Stimulated activated CD8-positive, alpha-beta memory T cell treated with anti-CD3 and anti-CD28 coated beads, Interleukin-15, amount 100 ng/mL, for 24 hours (primary cell): ENCODE measurements at places on chromosomes 12 and 14.

GRCh38 chr12:114636723-114637480 is 47.1 kb downstream of the TBX3 start:
- DNase-seq = no peak

- no peak for DNase-seq
Measured at GRCh38 chr14:59294662-59294992, 106.2 kb downstream of the DAAM1 start.

- no peak for DNase-seq
Measured at GRCh38 chr14:71597287-71597920, 334.8 kb upstream of the RGS6 start.

GRCh38 chr14:33287189-33287588 is 348.5 kb downstream of the NPAS3 start:
- DNase-seq = no peak

- DNase-seq = no peak
Measured at GRCh38 chr12:29961231-29961630, 177.5 kb upstream of the TMTC1 start.

DNA sequence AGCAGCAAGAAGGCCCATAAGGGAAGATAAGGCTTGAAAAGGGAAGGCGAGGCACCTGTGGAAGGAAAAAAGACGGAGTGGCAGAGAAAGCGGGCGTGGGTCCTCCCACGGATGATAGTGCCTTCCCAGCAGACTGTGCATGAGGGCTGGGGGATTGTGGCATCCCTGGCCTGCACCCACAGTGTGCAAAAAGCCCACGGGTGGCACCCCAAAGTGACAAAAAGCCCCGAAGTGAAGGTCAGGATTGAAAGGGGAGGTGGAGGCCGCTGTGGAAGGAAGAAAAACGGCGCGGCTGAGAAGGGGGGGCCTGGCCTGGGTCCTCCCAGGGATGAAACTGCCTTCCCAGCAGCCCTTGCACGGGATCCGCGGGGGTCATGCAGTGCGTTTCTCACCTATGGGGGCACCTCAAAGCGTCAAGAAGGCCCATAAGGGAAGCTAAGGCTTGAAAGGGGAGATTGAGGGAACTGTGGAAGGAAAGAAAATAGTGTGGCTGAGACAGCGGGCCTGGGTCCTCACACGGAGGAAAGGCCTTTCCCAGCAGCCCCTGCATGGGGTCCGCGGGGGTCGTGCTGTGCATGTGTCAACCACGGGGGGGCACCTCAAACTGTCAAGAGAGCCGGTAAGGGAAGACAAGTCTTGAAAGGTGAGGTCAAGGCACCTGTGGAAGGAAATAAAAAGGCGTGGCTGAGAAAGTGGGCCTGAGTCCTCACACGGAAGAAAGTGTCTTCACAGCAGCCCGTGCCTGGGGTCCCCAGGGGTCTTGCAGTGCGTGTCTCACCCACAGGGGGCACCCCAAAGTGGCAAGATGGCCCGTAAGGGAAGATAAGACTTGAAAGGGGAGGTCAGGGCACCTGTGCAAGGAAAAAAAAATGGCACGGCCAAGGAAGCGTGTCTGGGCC is 274.1 kb downstream of the ALG10 start:
- DNase-seq = no peak

DNA sequence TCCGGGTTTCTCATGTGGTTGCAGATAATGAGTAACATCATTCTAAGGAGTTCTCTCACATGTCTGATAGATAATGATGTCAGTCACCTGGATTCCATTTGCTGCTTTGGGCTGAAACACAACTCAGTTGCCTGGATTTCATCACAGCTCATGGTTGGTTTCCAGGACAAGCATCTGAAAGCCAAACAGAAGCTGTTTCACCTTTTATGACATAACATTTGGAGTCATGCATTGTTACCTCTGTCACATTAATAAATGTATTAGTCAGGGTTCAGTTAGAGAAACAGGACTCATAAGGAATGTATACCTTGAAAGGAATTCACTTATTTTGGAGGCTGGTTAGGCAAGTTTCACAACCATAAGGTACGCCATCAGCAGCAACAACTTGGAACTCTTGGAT is 251.9 kb upstream of the ATXN7L3B start:
- no peak for DNase-seq

GRCh38 chr12:3222979-3223378 is 145.8 kb downstream of the TSPAN9 start:
- DNase-seq = no peak

GRCh38 chr12:58896278-58896677 is 24.0 kb downstream of the LRIG3 start:
- no peak for DNase-seq

- DNase-seq = peak; percentile 21
Measured at GRCh38 chr12:45730348-45731189, 1.1 kb downstream of the ARID2 start.

DNA sequence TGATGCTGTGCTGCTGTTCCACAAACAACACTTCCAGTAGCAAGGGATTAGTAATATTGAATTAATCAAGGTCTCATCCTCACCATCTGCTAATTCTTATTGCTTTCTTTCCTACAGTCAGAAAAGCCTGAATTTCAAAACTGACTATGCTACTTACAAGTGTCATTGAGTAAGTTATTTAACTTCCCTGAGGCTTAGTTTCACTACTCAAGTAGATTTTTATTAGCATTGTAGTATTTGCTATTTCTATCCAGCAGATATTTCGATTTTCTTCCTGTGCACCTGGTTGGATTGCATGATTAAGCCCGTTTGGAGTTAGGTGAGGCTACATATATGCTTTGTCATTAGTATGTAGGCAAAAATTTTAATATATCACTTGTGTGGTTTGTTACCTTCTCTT is 591.5 kb downstream of the TRHDE start:
- DNase-seq = no peak

GRCh38 chr12:90268574-90268973 is 559.9 kb upstream of the ATP2B1 start:
- no peak for DNase-seq

DNA sequence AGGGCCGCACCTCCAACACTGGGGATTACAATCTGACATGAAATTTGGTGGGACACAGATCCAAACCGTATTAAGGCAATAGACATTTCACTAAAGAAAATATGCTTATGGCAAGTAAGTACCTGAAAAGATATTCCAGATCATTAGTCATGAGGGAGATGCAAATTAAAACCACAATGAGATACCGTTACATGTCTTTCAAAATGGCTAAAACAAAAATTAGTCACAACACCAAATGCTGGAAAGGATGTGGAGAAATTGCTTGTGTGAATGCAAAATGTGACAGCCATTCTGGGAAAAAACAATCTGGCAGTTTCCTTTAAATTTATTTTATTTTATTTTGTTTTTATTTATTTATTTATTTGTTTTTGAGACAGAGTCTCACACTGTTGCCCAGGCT is 82.3 kb upstream of the PTGDR start:
- no peak for DNase-seq

GRCh38 chr14:105150368-105151083 is 18.1 kb downstream of the JAG2 start:
- no peak for DNase-seq

- no peak for DNase-seq
Measured at GRCh38 chr12:25301798-25302197, 51.1 kb upstream of the KRAS start.

- DNase-seq = no peak
Measured at GRCh38 chr12:69840727-69841126, 15.7 kb downstream of the MYRFL start.

DNA sequence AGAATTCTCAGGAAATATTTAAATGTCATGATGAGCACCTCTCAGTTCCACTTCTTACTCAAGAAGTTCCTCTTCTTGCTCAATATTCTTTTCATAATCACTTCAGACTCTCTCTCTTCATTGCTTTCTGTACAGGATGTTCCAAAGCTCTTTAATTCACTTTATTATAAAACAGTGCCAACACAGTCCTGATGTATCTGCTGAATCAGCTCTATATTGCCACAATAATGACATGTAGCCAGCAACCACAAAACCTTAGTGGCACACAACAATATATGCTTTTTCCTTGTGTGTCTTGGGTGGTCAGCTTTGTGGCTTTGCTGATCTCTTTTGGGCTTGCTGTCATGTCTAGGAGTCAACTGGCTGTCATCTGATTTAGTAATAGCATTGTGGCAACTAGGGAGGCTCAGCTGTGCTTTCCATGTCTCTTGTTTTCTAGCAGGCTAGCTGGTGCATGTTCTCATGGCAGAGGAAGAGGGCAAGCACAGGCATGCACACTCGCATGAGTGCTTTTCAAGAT is 52.8 kb upstream of the SLC2A13 start:
- no peak for DNase-seq

GRCh38 chr14:56570295-56570694 is 9.3 kb upstream of the TMEM260 start:
- DNase-seq = no peak

- DNase-seq = no peak
Measured at GRCh38 chr12:114902665-114903064, 218.7 kb upstream of the TBX3 start.

GRCh38 chr12:106861984-106862916 is 87.8 kb downstream of the RIC8B start:
- DNase-seq = no peak

- no peak for DNase-seq
Measured at GRCh38 chr12:103812789-103813188, 28.2 kb downstream of the NT5DC3 start.

DNA sequence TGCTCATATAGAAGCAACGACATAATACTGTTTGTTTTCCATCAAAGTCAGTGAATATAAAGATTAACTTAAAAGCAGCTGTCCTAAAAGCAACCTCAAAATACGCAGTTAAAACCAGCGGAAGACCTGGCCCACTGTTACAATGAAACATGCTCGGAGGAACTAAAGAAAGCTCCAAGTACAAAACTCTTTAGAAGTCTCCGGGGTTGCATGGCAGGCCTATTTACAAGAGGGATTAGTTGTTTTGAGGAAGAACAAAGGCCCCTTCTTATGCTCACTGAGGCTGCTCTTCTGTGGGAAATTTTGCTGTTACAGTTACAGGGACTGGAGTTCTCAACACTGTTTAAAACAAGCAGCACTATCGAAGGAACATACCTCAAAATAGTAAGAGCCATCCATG is 75.9 kb upstream of the C12orf71 start:
- DNase-seq = no peak

DNA sequence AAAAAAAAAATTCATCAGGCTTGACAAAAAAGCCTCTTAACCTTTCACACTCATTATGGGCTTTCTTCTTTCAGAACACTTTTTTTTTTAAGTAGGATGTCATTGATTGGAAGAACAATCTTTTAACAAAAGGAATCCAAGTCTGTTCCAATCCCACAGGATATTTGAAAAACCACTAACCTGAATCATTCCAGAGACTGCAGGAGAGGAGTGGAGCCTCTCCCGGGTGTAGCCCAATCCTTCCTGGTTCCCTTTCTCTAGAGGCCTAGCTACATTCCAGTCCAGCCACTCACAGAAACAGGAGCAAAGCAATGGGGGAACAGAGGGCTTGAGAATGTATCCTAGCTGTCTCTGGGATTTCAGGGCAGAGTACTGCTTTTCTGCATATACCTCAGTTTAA is 4.3 kb downstream of the MFAP5 start:
- DNase-seq = no peak

DNA sequence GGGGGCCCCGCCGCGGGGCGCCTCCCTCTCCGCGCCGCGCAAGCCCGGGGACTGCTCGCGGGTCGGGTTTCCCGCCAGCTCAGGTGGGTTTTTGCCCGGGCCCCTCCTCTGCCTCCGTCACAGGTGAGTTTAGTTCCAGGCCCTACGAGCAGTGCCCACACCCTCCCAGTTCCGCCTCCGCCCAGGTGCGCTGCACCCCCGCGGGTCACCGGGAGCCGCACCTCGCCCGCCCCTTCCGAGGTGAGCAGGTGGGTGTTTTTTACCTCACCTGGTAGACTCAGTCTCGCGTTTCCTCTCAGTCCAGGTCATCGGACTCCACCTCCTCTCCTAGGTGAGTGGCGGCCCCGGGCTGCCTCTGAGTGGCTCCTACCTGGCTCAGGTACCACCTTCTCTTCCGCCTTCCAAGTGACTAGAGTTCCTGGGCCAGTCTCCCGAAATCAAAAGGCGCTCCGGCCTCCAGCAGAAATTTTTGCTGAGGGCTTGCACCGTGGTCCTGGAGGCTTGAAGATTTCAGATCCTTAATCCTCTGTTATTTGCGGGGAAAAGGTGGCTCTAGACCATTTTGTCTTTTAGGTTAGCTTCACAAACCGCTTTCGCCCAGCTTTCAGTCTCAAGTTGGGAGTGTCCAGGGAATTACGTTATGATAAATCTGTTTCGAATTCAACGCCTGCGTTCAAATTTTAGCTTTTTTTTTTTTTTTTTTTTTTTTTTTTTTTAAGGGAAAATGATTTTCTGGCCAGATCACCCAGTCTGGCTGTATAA is at the start of gene TMEM30B:
TSS of gene TMEM30B (minus strand) at position 153 of the 762 bp plus-strand sequence. CDS start 191 bp downstream, outside the sequence.
- DNase-seq = no peak

GRCh38 chr14:104472536-104473243 is 106.9 kb upstream of the C14orf180 start:
- DNase-seq = no peak

- DNase-seq = no peak
Measured at GRCh38 chr12:21599143-21599999, 5.3 kb downstream of the GYS2 start.

- no peak for DNase-seq
Measured at GRCh38 chr14:66293533-66294105, 192.6 kb upstream of the CCDC196 start.

- no peak for DNase-seq
Measured at GRCh38 chr14:72884386-72884785, 9.5 kb downstream of the DPF3 start.

DNA sequence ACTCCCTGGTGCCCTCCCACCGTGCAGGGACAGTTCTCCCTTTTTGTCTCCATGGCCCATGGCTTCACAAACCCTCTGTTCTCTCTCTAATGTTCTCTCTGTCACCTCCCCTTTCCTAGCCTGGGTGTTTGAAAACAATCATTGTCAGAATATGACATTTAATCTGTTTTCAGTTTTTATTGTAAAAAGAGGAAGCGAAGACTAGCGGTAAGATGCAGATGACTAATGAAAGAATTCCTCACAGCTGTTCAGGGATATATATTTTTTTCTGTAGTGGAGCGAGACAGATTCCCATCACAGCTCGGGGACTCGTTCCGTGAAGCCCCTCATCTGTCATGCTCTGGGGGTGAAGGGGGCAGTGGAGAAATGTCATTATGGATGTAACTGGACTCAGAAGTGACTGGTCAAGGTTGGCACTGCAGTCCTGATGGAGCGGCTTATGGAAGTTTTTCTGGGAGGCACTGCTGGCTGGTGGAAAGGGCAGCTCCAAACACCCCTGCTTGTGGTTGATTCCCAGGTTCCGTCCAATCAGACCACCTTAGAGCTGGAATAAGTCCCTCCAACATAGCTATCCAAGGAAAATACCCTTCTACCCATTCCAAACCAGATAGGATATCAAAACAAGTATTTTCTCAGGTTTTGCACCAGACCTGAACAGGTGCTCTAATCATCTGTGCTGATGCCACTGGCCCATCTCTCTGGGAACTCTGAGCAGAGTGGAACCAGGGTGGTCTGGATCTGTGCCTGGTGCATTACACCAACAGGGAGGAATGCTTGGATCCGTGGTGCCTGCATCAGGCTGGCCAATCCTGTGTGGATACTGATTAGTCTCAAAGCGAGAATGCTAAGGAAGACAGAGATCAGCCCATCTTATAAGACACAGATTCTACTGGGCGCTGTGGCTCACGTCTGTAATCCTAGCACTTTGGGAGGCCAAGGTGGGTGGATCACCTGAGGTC is 84.7 kb downstream of the GPATCH2L start:
- no peak for DNase-seq
